Endothelial cell of umbilical vein (primary cell): ENCODE measurements at places on chromosomes 2 and 18. TPM values are rescaled to one million over a fixed set of nuclear protein-coding genes. Genes with fewer than 3 reads are reported as not detected.

CCDC148 gene
- 0.69 TPM in 1 of 2 replicates, not detected in the other for total RNA-seq

ACP1 gene
- total RNA-seq, result 76.2 and 80.2 TPM in 2 replicates

LIMS2 gene
- total RNA-seq, result 45.7 and 48.3 TPM in 2 replicates

CD8B2 gene
- not detected in 2 replicates for total RNA-seq

CAPN10 gene
- 37.9 and 39.9 TPM in 2 replicates for total RNA-seq

G6PC2 gene
- total RNA-seq, result not detected in 2 replicates

ACVR1C gene
- total RNA-seq, result not detected in 2 replicates

COPS9 gene
- 189 and 196 TPM in 2 replicates for total RNA-seq

TTN gene
- 0.44 and 0.49 TPM in 2 replicates for total RNA-seq
